ENCODE measurements at places on chromosomes 1 and 21.

GRCh38 chr1:205410581-205411298, 11.1 kb downstream of the LEMD1 start:
- no peak for DNase-seq

GRCh38 chr21:17387030-17387617, 125.7 kb upstream of the CXADR start:
- DNase-seq, result peak; percentile 77

DNA sequence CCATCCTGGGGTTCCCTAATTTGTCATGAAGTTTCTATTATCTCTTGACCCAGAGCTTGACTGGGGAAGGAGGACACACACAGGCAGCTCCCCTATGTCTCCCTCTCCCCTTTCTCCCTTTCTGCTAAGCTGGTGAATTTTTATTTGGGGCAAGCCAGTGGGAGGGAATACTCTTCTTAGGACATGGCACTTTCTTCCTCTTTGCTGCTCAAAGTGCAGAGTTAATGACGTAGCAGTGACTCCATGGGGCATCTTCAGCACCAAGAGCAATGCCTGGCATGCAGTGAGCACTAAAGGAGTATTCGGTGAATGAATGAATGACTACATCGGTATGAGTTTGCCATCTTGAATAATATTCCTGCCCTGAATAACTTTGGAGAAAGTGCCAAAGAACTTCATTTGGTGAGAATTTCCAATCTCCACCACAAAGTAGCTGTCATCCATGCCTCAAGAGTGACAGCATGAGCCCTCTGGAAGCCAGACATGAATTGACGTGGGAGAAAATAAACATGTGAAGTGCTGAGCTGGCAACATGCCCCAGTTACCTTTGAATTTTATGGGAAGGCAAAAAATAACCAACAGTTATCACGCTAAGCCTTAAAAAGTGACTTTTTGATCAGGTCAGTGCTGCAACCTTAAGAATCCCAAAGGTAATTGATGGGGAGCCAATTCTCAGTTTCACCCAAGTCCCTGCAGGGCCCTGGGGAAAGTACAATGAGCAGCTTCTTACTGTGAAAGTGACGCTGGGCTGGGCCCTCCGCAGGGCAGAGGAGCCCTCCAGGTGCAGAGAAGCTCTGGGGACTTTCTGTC, 22.1 kb upstream of the ATF3 start:
- DNase-seq, result no peak

- no peak for DNase-seq
These were observed 38.5 kb downstream of the RNF2 start for GRCh38 chr1:185083818-185084217.

- DNase-seq, result no peak
These were observed at the start of gene ITLN1 for GRCh38 chr1:160885042-160885441. ITLN1 (minus strand) TSS chr1:160885180; CDS start chr1:160884877, 303 bp downstream.

Measured in common myeloid progenitor, CD34-positive (primary cell).